ENCODE measurements at places on chromosomes 4 and X.

- DNase-seq: no peak
Measured at GRCh38 chr4:173449380-173449717, 50.4 kb upstream of the SCRG1 start.

DNA sequence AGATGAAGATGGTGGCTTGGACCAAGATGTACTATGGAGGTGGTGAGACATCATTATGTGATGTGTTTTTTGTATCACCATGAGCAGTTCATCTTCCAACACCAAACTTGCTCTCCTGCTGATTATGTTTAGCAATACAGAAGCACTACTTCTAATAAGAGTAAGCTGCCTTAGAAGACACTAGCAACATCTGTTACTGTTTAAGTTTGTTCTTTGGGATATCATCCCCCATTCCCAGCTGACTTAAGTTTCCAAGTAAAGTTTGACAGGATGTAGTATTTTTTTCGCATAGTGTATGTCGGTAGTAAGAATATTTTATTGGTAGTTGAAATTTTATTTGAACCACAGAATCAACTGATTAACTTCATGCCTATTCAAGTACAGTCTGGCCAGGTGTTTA lies 123.5 kb upstream of the BMPR1B start:
- DNase-seq: peak; percentile 30

DNA sequence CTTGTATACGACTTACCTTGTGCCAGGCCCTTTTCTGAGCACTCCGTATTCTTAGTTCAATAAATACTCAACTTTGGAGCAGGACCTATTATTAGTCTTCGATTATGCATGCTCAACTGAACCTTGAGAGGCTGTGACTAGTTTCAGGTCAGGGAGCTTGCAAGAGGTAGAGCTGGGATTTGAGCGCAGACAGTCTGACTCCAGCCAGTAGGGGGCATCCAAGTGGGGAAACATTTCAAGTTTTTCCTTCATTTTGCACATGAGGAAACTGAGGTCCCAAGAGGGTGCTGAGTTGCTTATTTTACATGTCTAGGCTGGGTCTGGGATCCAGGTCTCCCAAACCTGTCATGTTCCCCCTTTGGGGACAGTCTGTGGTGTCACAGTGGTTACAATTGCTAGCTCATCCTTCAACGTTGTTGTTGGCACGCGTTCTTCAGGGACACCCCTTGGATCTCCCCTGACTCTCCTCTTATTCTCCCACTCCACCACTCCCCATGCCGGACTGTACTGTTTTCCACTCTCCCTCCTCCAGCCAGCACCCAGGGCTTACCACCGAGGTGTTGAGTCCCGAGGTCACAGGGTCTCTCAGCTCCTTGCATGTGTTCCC lies 6.7 kb upstream of the PRICKLE3 start:
- DNase-seq: peak; percentile 12

- no peak for DNase-seq
Measured at GRCh38 chr4:15936495-15936894, 2.0 kb downstream of the FGFBP1 start.

- no peak for DNase-seq
Measured at GRCh38 chr4:41839916-41840854, 91.7 kb upstream of the PHOX2B start.

- DNase-seq: no peak
Measured at GRCh38 chrX:43743100-43743822, 87.2 kb downstream of the MAOA start.

DNA sequence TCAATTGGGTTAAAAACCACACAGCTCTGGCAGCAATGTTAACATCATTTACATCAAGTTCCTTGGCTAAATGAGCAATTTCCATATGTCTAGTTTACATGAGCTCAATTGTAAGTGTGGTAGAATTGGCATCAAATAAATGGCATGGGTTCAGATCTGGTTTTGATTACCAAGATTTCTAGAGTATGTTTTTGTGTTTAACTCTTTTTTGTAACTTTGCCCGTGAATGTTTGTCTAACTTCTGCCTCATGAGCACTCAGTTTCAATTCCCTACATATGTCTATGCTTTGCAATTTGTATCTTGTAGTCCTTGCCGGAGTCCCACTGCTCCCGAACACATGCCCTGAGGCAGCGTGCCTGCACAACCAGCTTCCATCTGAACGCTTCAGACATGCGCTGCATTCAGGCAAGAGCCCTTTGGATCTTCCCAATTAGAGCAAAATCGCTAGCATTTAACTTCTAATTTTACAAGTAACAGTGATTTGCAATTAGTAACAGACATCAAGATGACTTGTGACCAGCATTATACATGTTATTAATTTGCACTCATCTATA lies 644.4 kb downstream of the TRIML1 start:
- no peak for DNase-seq

DNA sequence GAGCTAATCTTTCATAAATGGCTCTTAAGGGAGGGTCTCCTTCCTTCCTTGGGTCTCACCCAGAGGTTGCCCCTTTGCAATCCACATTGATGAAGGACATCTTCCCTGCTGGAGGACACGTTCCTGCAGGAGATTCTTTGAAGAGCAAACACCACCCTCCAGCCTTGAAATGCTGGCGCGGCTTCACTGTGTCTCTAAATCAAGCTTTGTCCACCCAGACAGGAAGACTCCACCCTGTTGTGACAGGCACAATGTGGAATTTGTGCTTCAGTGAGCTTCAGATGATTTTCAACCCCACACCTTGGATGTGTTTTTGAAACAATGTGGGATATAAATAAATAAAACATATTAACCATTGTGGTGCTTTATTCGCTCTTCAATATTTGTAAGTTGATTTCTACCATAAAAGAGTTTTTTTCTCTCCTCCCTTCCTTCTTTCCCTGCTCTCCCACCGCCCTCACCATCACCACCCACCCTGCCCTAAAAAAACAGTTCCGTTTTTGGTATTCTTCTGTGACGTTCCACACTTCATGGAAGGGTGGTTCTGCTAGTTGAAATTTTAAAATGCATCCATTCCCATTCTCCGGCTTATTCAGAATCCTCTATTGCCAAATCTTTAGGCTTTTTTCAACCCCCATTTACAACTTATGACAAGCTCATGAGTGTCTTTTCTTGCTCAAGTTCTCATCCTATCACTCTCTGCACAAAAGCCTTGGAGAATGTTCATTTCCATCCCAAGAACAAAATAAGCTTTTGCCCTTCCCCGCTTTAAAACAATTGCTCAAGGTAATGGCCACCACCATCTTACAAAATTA lies 264.3 kb downstream of the RAPGEF2 start:
- DNase-seq: no peak

DNA sequence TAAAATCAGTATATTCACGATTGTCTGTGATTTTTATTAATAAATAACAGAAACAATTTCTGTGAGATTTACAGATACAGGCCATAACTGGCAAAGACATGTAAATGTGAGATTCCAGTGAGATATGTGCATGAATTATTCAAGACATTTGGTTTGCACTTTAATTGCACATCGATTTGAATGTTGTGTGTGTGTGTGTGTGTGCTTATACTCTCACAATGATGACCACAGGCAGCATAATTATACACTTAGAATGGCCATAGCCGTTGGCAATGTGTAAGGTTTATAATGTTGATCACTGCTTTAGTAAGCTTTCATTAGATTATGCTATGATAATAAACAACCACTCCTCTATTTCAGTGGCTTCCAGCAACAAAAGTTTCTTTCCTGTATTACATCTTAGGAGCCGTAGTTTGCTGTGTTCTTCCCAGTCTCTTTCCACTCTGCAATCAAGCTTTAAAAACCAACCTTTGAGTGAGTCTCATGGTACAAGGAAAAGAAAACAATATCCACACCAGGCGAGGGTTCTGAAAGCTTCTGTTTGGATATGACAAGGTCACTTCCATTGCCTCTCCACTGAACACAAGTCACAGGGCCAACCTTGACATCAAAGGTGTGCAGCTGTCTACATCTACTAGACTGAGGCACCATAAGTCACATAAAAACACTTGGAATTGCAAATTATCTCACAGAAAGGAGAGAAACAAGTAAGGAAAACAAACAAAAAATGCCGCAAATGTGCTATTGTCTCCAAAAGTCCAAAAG lies 897.7 kb downstream of the RAB28 start:
- no peak for DNase-seq

- peak; percentile 39 for DNase-seq
Measured at GRCh38 chr4:61772126-61772525, 572.0 kb downstream of the ADGRL3 start.

- peak; percentile 67 for DNase-seq
Measured at GRCh38 chr4:105808750-105809041, 86.6 kb upstream of the NPNT start.

- DNase-seq: peak; percentile 38
Measured at GRCh38 chrX:68686097-68686977, 38.9 kb downstream of the STARD8 start.

GRCh38 chrX:40022421-40022820 lies 75.3 kb downstream of the BCOR start:
- DNase-seq: no peak

- DNase-seq: no peak
Measured at GRCh38 chr4:136831553-136831952, 700.7 kb downstream of the PCDH18 start.
